Activated CD8-positive, alpha-beta memory T cell treated with anti-CD3 and anti-CD28 coated beads for 1 hour (primary cell): ENCODE measurements at places on chromosomes 3 and 15.

- no peak for DNase-seq
Measured at GRCh38 chr15:95559875-95560394, 770.6 kb upstream of the NR2F2 start.

DNA sequence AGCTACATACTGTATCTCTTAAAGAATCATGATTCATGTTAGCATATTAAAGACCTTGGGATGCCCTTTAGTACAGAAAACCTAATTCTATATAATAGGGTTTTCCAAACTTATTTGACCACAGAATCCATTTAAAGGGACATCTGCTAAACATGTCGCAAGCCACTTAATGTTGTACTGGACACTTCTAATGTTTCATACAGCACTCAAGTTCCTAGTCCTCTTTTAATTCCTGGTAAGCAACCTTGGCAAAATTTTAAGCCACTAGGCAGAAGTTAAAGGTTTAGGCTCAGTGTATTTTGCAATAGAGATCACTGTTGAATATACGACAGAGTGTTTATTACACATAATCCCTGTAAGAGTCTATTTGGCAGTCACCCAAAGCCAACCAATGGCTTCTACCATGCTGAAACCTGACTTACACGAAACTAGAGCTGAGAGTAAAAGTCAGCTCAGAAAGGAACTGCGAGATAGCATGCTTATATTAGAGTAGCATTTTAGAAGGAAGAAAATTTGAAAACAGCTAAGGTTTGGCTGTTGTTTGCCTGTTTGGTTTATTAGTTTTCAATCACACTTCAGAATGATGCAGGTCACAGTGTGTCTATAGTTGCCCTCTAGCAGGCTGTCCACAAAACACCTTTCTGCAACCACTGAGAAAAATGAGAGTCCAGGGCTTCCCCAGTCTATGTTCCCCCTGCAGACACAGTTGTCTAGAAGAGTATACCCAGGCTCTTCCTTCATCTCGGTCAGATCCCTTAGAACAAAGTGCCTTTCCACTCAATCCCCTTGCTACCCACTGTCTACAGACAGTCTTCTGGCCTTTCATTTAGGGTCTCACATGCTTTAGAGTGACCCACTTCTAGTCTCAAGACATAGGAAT lies 104.4 kb downstream of the FMN1 start:
- DNase-seq: no peak

- DNase-seq: no peak
Measured at GRCh38 chr3:116341899-116342298, 103.4 kb downstream of the LSAMP start.

GRCh38 chr3:74287557-74287956 lies 326.9 kb downstream of the CNTN3 start:
- no peak for DNase-seq

DNA sequence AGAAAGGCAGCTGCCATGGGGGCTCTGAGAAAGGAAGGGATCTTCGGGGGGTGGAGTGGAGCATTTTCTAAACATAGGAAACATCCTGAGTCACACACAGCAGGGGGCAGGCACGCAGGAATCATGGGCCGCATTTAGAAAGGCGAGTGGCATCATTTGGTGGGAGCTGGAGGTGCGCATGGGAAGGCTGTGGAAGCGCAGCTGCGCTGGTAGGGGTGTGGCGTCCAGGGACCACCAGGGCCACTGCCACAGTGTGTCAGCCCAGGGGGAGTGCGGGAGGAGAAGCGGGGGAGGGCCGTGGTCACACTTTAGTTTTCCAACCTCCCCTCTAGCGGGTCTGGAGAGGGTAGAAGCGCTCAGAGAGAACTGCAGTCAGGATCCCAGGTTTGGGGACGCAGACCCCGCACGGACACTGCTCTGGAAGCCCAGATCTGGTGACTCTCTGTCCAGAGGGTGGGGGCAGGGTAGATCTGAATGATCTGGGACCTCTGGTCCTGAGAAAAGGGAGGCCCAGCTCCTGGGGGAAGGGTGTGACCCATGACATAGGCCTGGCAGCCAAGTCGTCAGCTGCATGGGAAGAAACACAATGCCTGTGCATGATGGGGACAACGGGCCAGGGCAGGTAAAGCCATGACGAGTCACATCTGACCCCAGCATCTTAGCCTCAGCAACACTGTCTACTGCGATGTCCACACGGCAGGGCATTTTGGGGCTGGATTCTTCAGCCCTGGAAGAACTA lies 88.0 kb upstream of the IQSEC1 start:
- no peak for DNase-seq

DNA sequence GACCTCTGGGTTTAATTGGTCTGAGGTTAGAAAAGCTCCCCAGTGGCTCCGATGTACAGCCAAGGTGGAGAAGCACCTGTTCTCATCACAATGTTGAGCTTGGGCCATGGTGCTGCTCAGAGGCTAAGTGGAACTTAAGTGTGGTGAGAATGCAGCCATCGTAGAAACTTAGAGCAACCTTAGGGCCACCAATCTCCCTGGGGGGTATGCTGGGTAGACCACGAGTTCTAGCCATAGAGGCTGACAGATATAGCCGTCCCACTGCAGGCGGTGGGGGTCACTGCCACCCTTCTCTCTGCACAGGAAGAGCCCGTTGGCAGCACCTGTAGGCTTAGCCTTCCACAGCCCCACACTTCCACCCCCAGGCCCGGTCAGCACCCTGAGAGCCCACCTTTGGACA lies 38.0 kb downstream of the MGLL start:
- DNase-seq: no peak

GRCh38 chr3:58307639-58308215 lies 1.4 kb downstream of the HTD2 start:
- peak; percentile 14 for DNase-seq

GRCh38 chr3:140128217-140128616 lies 193.2 kb downstream of the CLSTN2 start:
- DNase-seq: no peak
